T-helper 17 cell (primary cell): ENCODE measurements at places on chromosomes 7 and 10.

DNA sequence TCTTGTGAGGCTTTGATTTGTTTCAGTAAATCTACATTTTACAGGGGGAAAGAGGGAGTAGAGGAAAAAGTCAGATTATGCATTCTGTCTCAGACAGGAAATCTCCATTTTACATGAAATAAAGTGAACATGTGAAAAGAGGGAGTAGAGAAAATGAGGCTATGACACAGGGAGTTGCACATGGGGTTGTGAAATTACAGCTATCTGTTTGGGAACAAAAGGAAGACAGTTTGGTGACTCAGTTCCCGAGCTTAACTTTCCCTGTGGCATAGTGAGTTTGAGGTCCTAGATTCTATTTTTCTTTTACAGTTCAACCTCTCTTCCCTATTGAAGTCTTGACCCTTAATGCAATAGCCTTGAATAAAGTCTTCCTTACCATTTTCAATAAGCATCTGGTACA, 63.2 kb upstream of the AGR3 start:
- DNase-seq, result no peak

GRCh38 chr7:9283246-9283645, 849.8 kb downstream of the NXPH1 start:
- no peak for DNase-seq

DNA sequence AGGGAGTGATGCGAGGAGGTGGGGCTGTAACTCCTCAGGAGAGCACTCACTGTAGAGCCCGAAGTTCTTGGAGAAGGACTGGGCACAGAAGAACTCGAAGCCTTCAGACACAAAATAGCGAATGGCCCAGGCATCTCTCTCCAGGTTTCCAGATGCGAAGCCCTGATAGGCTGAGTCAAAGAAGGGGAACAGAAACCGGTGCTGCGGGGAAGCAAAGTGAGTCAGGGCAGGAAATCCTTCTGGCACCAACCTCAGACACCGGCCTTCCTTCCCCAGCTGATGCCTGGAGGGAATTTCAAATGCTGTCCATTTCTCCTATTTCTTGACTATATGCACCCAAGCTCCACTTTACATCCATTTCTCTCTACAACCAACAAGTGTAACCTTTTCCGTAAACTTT, 26.8 kb downstream of the GOT1 start:
- no peak for DNase-seq

DNA sequence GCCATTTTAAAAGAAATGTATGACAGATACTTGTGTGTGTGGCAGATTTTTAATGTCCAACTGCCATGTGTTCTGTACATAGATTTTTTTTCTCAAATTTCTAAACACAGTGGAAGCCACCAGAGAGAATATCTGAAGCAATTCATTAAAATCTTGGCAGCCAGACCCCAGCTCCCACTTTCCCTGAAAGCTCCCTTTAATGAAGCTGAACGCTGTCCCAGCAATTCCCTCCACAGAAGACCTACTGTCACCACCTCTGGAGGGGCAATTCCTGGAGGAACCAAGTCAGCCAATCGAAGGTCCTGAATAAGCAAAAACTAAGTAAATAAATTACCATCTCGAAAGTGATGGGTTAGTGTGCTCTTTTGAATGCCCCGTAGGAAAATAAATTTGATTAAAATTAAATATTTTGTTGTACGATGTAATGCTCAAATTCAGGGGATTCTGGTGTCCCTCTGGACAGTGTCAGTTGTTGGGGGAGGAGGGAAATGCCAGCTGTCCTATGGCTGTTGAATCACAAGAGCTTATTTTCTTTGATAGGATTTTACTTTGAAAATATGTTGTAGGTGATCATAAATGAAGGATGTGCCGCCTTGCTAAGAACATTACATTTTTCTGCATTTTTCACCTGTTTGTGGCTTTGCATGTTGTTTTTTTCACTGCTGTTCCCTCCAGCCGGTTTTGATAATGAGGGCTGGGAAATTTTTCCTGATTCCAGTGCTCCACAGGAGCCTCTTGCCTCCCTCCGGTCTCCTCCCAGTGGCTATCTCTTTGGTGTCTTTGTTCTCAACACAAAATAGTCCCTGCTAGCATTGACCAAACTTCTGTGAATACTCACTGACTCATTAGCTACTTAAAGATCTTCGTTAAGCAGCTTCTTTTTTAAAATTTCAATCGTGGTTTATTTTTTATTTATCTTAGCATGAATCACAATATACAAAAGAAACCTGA, 9.2 kb upstream of the GSAP start:
- DNase-seq, result no peak
